ENCODE measurements at places on chromosomes 3 and 15.

GRCh38 chr15:91950631-91951329 lies 97.3 kb downstream of the SLCO3A1 start:
- DNase-seq: no peak

DNA sequence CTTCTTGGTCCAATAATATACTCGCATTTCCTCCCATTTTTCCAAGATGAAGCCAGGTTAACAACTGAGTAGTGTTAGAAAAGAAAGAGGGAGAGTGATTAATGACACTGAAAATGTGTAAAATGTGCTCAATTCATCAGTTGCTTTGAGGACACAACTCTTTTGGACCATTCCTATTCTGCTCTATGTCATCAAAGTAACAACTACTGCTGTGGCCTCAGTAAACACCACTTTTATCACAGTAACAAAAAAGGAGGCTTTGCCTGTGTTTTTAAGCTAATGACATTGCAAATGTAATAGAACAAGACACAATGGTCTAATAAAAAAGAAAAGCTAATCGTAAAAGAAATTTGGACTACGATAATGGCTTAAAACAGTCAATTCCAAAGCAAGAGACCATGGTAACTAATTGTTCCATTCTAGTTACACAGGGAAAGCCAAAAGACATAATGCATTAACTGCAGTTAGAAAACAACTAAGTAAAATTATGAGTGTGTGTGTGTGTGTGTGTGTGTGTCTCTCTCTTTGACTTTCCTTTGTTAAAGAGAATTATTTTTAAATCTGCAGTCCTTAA lies 221.1 kb downstream of the MAGI1 start:
- DNase-seq: no peak

DNA sequence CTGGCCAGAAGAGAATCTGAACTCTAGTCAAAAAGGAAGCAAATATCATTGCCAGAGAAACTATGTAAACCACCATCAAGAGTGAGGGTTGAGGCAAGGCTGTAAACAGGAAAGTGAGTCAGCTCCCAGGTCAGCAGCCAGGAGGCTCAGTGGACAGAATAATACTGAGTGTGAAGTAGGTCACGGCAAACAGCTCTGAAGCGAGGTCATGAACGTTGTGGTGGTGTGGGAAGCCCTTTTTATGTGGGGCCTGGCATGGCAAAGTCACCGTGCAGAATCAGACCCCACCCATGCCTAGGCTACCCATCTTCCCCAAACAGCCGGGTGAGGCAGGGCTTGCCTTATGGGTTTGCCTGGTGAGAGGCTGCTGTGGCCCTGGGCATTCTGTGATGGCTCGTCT lies 43.9 kb downstream of the THBS1 start:
- peak; percentile 29 for DNase-seq

- DNase-seq: no peak
Measured at GRCh38 chr3:100227511-100227921, 33.3 kb upstream of the TBC1D23 start.

DNA sequence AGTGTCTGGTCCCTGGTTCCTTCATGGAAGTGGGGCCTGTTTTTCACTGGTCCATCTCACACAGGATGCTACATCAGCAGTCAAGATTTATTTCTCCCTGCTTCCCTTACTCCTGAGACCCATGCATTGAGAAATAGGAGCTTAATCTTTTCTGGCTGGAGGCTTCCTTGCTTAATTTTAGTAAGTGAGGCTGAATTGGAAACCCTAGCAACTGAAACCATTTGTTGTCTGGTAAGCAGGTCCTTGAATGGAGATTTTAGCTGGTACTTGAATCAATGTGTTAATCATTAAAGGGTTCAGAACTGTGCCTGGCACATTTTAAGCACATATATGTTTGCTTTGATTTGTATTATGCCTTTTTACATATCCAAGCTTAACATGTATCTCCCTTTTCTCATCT lies 20.2 kb upstream of the MEF2A start:
- DNase-seq: no peak

DNA sequence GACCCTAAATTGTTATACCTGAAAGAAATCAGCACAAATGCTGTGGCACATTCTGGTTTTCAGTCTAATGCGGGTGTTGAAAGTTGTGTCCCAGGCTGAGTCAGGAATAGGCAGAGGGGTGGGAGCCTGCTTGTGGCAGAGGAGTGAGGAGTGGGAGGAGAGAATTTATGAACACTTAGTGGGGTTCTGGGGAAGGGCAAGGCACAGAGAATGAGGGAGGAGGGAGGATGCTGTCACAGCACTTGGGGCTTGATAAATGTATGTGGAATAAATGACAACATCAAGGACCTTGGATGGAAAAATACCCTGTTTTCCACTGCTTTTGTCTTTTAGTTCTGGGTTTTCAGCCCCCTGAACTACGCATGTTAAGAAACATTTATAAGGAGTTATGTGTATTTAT lies 49.3 kb downstream of the ZNF621 start:
- DNase-seq: no peak

DNA sequence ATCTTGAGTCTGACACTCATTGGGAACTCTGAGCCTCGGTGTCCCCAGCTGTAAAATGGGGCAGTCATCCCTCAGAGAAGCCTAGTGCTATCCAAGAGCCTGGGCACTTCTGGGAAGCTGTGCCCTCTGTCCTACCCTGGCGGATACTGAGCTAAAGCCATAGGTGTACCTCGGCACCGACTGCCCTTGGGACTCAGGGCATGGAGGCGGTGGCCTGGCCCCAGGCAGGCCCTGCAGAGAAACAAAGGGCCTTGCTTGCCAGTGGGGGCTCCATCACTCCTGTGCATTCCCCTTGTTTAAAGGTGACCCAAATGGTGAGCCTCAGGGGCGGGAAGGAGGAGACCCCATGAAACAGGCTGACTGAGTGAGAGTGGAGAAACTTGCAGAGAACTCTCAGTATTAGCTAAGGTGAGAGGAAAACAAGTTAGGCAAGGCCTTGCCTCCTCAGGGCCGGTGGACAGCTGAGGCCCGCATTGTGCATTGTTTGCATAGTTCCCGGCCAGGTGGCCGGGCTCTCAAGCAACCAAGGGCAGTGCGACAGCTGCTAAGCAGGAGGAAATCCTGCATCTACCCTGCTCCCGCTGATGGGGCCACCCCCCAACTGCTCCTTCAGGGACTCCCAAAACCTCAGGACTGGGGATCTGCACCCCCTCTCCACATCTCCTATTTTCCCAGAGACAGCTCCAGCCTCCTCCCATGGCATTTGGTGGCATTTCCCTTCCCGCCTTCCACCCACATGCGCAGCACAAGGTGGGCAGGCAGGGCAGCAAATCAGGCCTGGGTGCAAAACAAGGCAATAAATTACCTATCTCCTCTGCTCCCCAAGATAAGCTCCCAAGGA lies 4.3 kb downstream of the PFKFB4 start:
- no peak for DNase-seq

GRCh38 chr15:78171864-78172472 lies 22.8 kb downstream of the IDH3A start:
- no peak for DNase-seq

DNA sequence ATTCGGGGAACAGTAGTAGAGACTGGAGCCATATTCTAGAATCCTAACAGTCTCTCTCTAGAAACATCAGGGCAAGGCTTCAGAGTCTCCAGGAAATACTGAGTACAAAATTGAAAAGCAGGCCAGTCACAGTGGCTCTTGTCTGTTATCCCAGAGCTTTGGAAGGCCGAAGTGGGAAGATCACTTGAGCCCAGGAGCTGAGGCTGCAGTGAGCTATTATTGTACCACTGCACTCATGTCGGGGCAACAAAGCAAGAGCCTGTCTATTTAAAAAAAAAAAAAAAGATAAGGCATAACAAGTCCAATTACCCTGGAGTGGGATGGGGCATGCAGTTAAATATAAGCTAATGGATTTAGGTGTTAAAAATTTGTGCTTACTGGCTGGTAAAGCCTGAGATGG lies 79.0 kb downstream of the SEMA6D start:
- DNase-seq: no peak

- DNase-seq: no peak
Measured at GRCh38 chr15:83610901-83611685, 42.8 kb upstream of the ADAMTSL3 start.

DNA sequence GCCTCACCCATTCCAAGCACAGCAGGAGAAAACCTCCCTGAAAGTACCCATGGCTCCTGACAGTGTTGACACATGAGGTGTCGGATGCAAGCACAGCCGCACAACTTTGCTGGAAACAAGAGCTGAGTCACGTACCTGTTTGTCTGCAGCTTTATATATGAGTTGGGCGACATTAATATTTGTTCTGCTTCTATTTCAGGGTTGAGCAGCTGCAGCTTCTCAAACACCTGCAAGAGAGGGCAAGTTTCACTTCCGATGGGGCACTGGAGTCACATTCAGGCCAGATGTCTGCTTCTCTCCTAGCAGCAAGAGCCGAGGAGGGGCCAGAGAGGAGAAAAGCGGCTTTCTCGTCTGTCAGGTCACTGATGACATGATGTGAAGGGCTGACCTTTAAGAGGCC lies 88.0 kb downstream of the NUP210 start:
- DNase-seq: no peak

DNA sequence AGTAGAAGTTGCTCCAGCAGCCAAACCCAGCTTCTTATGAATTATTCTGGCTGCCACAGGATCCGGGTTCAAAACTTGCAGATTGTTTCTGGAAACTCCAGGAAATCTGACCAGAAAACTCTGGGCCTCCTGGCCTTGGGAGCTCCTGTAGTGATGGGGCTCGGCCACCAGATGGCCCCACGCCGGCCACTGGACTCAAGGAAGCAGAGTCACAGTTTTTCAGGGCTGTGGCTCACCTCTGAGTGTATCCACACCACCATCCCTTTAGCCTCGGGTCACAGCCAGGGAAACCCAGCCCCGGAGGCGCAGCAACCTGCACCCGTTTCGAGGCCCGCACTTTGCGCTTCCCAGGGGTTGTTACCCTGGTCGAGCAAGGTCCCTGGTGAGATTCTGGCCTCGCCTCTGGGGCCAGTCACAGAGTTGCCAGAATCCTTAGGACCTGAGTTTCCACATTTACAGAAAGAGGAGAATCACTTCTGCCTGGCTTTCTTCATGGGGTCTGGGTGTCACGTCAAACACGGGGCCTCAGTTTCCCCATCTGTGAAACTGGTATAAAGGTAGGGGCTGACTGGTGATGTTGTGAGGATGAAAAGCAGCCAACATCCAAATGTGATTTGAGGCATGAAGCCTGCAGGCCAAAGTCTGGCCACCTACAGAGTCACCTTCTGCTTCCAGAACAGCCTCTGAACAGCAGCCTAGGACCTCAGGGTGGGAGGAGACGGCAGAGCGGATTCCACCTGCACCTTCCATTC lies 53.5 kb upstream of the LCTL start:
- DNase-seq: no peak

DNA sequence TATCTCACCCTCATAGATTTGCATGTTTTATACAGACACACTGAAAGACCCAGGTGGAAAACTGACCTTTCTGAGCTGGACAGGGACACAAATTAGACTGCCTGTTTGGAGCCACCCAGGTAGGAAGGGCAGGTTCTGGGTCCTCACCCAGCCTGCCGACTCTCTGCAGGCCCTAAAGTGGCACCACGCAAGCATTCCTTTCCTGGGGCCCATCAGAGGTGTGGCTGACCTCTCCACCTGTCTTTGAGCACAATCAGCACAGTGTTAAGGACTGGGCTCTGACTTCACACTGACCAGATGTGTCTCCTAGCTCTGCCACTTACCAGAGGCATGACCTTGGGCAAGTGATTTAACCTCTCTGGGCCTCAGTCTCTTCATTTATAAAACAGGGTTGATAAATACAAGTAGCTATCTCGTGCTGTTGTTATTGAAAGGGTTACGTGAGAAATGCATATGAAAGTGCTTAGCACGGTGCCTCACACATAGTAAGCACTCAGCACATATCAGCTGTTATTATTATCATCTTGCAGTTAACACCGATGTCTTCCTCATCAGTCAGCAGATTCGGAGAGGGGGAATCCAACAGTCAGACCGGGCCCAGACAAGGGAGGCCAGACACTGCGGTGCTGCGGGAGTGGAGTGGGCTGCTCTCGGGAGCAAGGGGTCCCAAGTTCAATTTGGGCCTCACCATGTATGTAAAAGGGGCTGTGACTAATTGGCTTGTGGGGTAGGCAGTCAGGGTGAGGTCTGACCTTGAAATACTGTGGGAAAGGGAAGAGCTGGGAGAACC lies 2.0 kb upstream of the TBC1D2B start:
- DNase-seq: no peak

GRCh38 chr3:156749244-156749643 lies 74.9 kb downstream of the TIPARP start:
- DNase-seq: no peak

GRCh38 chr3:73729969-73730440 lies 105.3 kb upstream of the PDZRN3 start:
- no peak for DNase-seq

- no peak for DNase-seq
Measured at GRCh38 chr3:121584418-121584817, 8.8 kb upstream of the FBXO40 start.

- DNase-seq: no peak
Measured at GRCh38 chr15:48472756-48473155, 141.5 kb downstream of the DUT start.

DNA sequence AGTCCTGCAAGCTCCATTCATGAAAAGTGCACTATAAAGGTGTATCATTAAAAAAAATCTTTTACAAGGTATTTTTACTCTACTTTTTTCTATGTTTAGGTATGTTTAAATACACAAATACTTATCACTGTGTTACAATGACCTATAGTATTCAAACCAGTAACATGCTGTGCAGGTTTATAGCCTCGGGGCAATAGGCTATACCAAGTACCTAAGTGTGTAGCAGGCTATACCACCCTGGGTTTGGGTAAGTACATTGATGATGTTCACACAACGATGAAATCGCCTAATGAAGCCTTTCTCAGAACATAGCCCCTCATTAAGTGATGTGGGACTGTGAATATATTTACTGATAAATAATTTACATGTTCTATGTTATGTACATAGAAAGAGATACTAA lies 104.6 kb downstream of the ATP1B3 start:
- DNase-seq: no peak

GRCh38 chr15:55494931-55495330 lies 13.1 kb downstream of the DNAAF4 start:
- DNase-seq: no peak

DNA sequence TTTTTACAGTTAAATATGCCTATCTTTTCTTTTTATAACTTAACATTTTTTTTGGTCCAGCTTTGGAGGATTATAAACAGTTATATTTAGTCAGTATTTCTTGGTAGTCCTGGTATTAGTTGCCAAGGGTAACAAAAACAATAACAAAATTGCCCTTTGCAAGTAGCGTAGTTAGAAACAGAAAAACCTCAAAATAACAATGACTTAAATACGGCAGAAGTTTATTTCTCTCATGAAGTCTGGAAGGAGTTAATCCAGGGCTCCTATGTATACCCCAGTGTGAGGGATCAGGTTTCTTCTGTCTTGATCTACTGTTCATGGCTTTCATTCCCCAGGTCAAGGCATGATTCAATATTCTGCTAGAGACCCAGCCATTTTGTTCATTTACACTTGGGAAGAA lies 14.1 kb upstream of the MYH15 start:
- DNase-seq: no peak

GRCh38 chr15:82105451-82106215 lies 59.8 kb upstream of the MEX3B start:
- no peak for DNase-seq

DNA sequence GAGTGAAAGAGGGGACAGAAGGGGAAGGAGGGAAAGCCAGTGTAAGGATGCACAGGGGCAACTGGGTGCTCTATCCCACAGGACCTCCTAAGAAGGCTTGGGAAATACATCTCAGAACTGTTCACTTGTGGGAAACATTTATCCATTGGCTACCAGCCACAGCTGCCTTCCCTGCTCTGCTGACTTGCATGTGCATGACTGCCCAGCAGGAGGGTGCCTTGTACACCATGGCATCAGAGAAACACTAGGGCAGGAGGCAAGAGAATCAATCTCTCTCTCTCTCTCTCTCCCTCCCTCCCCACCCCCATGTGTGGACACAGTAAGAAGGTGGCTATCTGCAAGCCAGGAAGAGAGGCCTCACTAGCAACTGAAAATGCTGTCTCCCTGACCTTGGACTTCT lies 62.9 kb upstream of the ZBTB38 start:
- no peak for DNase-seq
